ENCODE measurements at places on chromosomes 12 and 14. TPM values are rescaled to one million over a fixed set of nuclear protein-coding genes. Genes with fewer than 3 reads are reported as not detected.

- no peak for DNase-seq
These were observed 1.1 kb downstream of the GCH1 start for GRCh38 chr14:54901380-54902142.

DNA sequence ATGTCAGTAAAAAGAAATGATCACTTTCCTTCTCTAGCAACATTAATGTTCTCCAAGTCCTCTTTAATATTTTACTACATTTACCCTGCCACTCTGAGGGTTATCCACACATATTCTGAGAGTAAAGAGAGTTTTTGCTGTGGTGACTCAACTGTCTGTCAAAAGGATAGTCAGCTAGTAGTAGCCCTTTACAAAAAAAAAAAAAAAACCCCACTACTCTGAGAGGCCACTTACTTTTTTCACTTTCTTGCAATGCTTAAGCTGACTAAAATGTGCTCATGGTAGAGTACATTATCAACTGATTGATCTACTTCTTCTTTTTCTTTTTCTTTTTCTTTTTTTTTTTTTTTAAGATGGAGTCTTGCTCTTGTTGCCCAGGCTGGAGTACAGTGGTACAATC, 27.6 kb upstream of the PPM1A start:
- no peak for DNase-seq

Gene LMNTD1
- not detected for polyA plus RNA-seq

DNA sequence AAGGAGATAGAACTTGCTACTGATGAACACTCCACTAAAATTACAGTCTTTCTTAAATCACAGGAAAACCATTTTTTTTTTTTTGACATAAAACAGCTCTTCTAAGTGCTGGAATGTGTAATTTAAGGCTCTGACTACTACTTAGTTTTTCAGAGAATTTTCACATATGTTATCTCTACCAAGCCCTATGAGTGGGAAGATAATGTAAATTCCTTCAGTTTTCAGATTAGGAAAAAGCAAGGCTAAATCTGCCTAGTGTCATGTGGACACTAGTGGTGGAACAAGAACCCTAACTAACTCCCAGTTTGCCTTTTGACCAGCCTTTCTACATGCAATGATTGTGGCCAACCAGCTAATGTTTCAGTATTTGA, 37.3 kb upstream of the CSRP2 start:
- no peak for DNase-seq

DNA sequence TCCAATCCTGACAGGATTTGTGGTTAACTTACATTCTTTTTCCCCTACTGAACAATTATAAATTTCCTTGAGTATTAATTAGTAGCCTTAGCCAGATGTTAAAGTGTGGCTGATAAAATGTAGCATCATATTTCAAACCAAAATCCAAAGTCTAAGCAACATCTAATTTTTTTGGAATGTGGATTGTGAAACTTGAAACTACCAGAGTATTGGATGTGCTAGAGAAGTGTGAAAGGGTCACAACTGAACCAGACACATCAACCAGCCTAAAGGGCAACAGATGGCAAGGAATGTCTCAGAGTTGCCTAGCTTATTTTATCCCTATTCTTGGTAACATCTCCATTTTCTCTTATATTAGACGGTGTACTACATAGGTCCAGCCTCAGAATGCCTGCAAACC, 153.1 kb upstream of the DCN start:
- DNase-seq, result no peak
